ENCODE measurements at places on chromosomes 7 and 10.
A peak's percentile ranks its signal among the peaks of the same experiment; 100 is the strongest.

- no peak for DNase-seq
Observed at GRCh38 chr10:130418731-130419130, 282.5 kb downstream of the GLRX3 start.

DNA sequence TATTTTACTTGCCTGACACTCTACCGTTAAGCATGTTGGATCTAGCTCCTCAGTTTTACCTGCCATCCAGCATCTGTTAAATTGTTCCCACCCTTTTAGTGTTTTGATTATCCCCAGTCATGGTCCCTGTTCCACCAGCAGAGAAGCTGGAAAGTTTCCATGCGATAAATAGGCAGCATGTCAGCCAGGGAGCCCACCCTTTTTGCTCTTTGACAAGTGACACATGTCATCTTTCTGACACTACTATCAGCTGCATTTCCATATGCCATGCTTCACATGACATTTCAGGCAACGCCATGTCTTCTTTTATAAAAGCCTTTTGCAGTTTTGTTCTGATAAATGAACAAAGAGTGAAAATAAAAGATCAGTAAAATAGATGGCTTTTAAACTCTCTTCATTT is 310.8 kb downstream of the MAGI2 start:
- DNase-seq = no peak

- no peak for DNase-seq
Observed at GRCh38 chr7:47291461-47292081, 290.3 kb downstream of the TNS3 start.

- no peak for DNase-seq
Observed at GRCh38 chr10:87523731-87524130, 19.0 kb downstream of the MINPP1 start.

- no peak for DNase-seq
Observed at GRCh38 chr10:117861329-117861728, 185.4 kb downstream of the RAB11FIP2 start.

DNA sequence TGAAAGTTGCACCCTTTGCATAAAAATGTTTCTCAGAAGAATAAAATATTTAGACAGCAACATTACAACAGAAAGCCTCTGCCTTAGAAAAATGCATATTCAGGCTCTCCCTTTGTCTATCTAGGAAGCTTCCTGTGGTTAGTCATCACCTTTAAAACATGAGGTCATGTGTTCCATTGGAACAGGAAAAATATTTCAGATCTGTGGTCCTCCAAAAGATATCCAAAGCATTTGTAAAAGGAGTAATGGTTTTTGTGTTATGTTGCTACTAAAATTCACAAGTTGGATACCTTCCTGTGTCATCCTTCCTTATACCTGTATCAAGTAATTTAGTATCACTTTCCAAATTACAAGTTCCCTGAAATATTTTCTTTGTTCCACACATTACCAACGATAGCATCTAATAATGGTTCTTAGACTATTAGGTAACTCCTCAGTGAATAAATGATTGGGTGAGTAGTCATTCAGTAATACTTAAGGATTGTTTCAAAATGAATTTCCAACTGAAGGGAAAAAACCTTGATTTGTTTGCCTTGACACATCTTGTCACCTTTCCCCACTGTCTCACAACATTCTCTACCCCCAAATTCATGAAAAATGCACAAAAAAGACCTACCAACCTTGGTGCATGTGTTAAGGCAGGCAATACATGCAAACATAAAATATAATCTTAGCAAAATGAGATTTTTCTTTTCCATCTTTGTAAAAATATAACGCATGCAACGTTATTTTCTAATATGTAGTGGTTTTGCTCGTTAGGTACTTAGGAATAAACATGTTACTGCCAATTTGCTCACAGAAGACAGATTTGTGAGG is 19.7 kb upstream of the RHOBTB1 start:
- no peak for DNase-seq

DNA sequence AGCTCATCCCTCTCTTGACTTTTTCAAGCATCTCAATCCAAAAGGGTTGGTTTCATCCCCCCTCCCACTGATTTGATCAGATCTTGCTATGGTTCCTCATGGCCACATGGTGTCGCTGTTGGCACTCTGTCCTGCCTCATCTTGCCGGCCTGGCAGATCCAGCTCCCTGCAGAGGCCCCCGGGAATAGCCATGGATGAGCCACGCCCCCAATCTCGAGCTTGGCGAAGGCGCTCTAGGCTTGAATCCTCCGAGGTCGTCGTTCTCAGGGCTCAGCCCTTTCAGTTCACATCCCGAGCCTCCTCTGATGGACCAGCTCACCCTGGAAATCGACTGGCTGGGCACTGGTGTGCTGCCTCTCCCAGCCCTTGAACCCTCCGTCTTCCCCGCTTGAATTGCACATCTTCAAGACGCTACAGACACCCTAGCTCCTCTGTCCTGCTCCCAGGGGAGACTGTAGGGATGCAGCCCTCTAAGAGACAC is 628.7 kb downstream of the TYW1 start:
- peak; percentile 73 for DNase-seq

DNA sequence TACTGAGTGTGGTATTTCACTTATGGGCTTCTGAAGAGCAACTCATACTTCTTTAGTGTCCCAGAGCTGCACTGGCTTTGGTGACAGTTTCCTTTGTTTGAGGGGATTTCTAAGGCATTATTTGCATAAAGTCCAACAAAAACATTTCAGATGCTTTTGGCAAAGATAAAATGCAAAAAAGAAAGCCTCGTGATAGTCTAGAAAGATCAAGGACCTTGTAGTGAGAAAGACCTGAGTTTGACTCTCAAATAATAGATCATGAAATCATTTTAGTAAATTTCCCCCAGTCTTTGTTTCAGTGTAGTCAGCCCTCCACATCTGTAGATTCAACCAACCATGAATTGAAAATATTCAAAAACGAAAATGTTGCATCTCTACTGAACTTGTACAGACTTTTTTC is 107.4 kb downstream of the EEPD1 start:
- no peak for DNase-seq

DNA sequence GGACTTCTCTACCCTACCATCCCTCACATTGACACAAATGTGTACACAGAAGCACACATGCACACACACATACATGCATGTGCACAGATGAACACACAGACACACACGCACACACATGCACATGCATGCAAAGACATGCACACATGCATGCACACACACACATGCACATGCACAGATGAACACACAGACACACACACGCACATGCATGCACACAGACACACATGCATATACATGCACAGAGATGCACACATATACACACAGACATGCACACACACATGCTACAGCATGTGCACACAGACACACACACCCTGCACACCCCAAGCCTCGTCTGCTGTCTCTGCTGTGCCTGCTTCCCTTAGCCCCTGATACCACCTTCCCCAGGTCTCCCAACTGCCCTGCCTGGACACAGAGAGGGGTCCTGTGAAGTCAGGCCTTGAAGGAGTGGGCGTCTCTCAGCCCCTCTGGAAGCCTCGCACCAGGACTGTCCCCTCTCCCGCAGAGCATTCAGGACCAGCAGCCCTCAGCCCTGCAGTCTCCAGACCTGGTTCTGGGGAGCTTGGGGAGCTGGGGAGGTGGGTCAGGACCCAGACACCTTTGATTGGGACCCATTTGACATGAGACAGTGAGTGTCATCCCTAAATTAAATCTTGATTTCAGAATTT is 181.8 kb downstream of the DNAJB6 start:
- DNase-seq = peak; percentile 8

GRCh38 chr7:92685136-92686042 is 95.2 kb upstream of the FAM133B start:
- DNase-seq = no peak

DNA sequence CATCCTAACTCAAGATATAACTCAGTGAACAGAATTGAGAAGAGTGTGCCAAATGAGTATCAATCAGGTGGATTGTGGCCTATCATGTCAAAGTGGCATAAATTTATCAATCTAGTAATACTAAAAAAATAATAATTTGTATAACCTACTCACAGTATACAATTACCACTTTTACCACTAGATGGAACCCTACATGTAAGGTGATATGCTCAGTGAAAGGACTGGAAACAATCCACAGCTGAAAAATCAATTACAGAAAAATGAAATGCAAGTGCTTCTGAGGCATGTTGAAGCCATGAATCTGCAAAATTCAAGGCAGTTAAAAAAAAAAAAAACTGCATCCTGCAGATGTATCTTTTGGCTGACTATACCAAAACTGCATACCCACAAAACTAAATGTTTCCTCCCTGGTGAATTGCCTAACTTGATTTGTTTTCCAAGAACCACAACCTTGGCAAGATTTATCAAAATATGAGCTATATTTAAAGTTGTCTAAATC is 13.9 kb downstream of the ARHGAP19 start:
- no peak for DNase-seq

DNA sequence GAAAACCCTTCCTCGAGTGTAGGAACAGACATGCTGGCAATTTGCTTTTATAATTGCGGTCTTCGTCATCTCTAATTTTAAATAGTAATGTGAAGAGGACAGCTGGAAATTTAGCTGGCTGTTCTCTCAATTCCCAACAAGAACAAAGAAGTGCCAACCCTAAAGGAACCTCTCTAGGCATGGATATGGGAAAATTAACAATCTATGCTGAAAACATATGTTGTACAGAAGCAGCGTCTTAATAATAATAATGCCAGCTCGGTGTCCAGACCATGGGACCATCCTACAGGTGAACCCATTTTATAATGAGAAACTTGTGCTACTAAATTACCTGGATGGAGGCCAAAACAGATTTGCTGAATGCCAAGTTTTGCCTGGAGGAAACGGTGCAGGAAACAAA is 641.4 kb upstream of the MGMT start:
- no peak for DNase-seq

DNA sequence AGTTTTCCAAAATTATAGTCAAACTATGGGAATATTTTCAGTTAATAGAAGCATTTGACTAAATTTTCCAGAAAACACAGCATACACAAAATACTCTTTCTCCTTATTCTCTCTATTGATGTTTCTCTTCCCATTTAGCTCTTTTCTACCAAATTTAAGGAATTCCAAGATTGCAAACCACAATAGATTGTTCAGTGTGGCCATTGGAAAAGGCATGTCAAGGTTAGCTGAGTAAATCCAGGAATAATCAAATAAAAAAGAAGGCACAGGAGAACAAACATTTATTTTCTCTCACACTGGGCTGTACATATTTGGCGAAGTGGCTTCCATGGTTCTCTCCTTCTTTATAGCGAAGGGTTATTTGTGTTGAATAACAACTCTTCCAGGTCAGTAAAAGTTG is 117.3 kb downstream of the THSD7A start:
- DNase-seq = no peak

GRCh38 chr10:116720668-116721546 is 21.5 kb downstream of the HSPA12A start:
- no peak for DNase-seq

- DNase-seq = no peak
Observed at GRCh38 chr7:127907110-127908040, 123.9 kb downstream of the LRRC4 start.

- DNase-seq = no peak
Observed at GRCh38 chr10:119138346-119139306, 26.9 kb downstream of the SFXN4 start.

- no peak for DNase-seq
Observed at GRCh38 chr10:30456266-30456665, 22.3 kb downstream of the MAP3K8 start.

GRCh38 chr7:92955081-92955480 is 118.7 kb upstream of the CDK6 start:
- DNase-seq = no peak

- DNase-seq = peak; percentile 30
Observed at GRCh38 chr10:13759168-13759567, 172.4 kb downstream of the PRPF18 start.

GRCh38 chr7:151043959-151044358 is 4.4 kb upstream of the ASIC3 start:
- DNase-seq = no peak

DNA sequence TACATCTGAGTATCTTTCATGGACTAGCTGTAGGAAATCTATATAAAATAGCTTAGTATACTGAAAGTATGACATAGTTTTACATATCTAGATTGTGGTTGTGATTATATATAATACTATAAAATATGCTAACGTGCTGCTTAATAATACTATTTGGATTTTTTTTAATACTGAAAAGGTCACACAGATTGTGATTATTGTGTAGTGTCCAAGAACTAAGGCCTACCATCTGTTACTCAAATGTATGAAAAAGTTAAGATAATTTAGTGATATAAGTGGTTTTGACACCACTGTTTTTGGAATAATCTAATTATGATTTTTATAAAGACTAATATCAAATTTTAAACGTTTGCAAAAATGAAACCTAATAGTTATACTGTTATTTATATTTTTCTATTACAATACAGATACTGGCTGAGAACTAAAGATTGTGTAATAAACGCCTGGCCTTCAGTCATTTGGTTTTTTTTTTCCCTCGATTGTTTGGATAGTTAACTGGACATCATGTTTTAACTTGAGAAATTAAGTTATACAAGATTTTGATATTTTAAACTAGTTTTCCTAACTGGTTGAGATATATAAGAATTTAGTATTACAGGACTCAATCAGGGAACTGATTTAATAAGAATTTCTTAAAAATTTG is 12.6 kb downstream of the PTEN start:
- DNase-seq = no peak

Data from progenitor cell of endocrine pancreas (in vitro differentiated cells).